HCT116 (cell line): ENCODE measurements at places on chromosomes 5 and 9.
A peak's percentile ranks its signal among the peaks of the same experiment; 100 is the strongest.

GRCh38 chr5:78546276-78546996 is 102.1 kb downstream of the LHFPL2 start:
- DNase-seq, result no peak

DNA sequence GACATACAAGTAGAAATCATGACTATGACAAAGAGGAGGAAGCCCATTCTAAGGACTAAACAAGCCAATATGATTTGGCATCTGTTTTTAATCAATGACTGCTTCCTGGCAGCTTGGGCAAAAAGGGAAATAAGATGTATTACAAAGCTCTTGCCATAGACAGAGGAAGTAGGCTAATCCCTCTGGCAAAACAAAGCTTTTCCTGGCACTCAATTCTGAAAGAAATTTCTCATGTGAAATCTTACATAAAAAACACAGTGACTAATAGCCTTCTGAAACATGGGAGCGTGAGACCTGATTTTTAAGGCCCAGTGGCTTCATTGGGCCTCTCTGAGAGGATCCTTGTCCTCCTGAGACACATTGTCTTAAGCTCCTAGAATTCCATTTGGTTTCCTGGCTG is 93.6 kb downstream of the COL23A1 start:
- no peak for DNase-seq

GRCh38 chr5:2874099-2874498 is 122.6 kb upstream of the IRX2 start:
- DNase-seq, result no peak

GRCh38 chr5:138212828-138213160 is 329 bp downstream of the CDC23 start:
- DNase-seq, result no peak

- no peak for DNase-seq
Measured at GRCh38 chr9:26755476-26755875, 137.1 kb downstream of the CAAP1 start.

GRCh38 chr5:173745123-173745522 is 128.7 kb upstream of the BOD1 start:
- DNase-seq, result no peak

DNA sequence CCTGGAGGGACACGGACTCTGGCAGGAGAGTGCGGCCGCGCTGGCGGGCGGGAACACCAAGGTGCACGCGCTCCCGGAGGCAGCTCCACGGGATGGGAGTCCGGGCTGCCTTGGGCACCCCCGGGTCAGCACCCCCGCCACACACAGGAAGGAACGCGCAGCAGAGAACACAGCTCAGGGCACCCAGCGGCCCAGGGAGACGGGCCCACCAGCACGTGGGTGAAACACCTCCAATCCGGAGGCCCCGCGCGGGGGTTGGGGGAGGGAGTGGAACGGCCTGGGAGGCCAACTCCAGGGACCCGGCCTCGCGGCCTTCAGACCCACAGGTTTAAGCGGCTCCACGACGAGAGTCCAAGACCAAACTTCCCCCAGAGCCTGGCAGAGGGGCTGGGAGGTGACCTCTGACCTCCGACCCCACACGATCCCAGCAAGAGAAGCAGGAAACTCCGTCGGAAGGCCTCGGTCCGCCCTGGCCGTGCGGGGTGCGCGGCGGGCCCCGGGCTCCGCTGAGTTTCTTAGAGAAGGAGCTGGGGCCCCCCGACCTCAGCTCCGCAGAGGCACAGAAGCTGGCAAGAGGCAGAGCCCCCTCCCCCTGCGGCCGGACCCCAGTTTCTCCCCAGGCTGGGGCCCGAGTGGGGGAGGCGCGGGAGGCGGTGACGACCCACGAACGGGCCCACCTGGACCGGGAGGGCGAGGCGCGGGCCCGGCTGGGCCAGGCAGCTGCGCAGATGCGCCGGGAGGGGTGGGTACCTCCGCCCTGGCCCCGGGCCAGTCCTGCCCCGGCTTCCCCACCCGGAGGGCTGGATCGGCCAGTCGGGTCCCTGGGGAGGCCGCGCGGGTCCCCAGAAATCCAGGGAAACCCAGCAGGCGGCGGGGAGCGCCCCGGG is 851 bp downstream of the NACC2 start:
- peak; percentile 32 for DNase-seq

GRCh38 chr5:169050146-169050571 is 250.8 kb downstream of the SLIT3 start:
- DNase-seq, result no peak

- DNase-seq, result no peak
Measured at GRCh38 chr9:103942651-103943050, 151.5 kb upstream of the SMC2 start.

GRCh38 chr5:77074745-77075144 is 12.3 kb downstream of the ZBED3 start:
- no peak for DNase-seq

GRCh38 chr5:135328128-135328687 is 70.8 kb downstream of the MACROH2A1 start:
- DNase-seq, result no peak

DNA sequence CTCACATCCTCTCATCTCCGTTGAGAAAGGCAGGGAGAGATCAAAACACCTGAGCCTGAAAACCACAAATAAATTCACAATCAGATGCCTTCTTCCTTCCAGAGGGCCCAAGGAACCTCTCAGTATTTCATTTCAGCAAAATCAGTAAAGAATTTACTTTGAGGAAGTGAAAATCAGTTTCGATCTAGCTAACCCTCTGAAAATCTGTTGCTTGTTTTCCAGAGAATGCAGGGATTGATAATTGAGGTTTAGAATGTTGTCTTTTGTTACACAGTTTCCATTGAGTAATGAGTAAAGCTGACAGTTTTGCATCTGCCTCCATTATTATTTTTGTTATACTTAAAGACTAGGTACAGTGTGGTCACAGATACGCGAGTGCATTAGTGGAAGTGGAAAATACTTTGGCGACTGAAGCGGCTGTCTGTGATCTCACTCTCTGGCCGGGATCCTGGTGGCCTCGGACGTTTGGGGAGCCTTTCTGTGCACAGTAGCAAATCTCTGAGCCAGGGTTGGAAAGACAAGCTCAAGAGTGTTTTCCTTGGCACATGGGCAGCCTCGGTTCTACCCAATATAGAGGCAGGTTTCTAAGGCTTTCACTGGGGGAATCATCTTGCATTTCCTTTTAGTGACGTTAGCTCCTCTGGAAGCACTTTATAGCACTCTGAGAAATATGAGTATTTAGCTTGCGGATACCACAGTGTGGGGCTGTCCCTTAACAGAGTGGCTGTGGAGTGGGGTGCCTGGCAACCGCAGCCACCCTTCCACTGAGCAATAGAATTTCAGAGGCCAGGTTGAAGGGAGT is 32.2 kb upstream of the ANGPTL2 start:
- DNase-seq, result no peak

DNA sequence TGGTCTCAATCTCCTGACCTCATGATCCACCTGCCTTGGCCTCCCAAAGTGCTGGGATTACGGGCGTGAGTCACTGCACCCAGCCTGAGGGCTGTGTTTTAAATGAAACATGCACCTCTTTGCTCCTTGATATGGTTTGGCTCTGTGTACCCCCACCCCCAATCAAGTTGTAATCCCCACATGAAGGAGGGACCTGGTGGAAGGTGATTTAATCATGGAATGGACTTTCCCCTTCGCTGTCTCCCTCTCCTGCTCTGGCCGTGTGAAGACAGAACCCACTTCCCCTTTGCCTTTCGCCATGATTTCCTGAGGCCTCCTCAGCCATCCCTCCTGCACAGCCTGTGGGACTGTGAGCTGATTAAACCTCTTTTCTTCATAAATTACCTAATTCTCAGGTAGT is 12.5 kb upstream of the NOTCH1 start:
- DNase-seq, result no peak

DNA sequence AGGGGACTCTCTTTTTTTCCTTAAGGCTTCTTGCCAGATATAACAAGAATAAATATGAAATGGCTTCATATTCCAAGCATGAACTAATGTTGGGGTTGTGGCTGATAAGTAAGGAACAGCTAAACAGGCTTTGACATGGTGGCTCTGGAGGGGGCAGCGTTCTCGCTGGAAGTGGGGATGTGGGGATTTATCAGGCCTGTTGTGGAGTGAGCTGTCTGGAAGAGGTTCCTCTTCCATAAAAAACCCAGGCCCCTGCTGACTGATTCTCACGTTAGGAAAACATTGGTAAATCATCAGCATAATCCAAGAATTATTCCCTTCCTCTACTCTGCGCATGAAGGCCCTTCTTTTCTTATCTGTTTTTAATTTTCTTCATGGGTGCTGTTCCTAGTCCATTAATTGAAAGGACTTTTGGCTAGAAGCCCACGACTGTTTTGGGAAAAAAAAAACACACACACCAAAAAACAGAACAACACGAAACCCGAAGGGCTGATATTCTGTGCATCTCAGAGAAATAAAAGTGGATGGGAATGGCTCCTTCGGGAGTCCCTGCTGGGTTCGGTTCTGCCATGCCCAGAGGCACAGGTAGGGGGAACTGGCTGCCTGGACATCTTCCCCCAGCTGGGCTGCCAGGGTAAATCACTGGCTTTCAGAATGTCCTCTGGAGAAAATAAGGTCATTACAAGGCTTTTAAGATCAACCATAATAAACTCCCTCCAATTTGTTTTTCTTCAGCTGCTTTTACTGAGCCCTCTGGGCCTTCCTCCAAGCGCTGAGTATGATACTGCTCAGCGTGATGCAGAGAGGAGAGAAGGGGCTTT is 297.0 kb downstream of the SLIT3 start:
- DNase-seq, result no peak

GRCh38 chr9:13461414-13461991 is 182.0 kb upstream of the MPDZ start:
- no peak for DNase-seq

DNA sequence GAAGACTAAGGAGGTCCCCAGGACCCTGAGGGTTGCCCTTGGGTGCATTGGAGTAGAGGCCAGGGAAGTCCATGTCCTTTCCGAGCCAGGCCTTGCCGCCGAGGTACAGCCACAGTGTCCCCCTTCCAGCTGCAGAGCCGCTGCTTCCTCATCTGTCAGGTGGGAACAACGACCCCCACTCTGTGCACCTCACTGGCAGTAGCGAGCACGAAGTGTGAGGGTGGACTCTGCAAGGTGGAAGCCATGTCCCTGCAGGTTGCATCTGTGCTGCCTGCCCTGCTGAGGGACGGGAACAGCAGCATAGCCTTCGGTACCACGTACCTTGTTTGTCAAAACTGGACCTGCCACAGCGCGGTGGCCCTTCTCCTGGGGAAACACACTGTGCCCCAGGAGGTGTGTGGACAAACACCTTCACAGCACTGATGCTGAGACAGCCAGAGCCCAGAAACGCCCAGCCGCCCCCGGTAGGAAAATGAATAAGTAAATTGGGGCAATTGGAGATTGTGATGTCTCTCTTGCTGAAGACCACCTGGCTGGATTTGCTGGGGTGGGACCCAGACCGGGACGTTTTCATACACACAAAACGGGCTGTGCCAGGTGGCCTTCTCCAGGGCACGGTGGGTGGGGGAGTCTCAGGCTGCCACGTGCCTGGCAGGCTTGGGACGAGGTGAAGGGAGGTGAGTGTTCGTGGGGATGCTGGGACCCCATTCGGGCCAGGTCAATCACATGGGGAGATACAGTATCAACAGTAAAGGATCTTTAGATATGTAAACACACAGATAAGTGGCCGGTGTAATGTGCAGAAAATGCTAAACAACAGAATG is 157.3 kb downstream of the RXRA start:
- no peak for DNase-seq

DNA sequence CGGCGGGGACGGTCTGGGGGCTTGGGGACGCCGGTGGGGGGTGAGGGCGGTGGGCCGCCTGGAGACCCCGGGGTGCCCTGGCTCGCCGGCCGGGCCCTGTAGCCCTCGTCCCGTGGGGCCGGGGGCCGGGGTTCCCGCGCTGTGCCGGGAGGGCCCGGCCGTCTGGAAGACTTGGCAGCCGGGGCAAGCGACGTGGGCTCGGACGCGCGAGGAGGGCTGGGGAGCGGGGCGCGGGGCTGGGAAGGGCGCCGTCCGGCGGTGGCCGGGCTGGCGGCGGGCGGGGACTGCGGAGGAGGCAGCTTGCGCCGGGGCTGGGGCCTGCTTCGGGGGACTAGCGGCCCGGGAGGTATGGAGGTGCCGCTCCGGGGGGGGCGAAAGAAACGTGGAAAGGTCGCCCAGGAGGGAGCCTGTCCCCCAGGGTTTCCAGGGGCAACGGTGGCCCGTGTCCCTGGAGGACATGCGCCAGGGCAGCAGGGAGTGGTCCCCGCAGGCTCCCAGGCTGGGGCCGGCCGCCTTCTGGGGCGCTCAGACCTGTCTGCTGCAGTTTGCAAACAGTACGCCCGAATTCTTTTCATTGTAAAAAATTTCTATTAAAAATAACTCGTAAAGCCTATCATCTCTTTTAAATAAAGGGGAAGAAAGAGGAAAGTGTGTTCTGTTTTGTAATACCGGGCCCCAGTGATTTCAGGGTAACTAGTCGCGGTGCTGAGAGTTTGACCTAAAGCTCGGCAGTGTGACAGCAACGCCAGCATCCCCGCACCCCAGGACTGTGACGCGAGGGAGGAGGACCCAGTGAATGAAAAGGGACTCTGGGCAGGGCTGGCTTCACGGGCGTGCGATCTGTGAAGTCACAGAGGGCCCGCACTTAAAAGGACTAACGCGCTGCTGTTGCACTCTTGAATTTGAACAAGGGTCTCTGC is 752 bp upstream of the ANKH start:
- no peak for DNase-seq

- no peak for DNase-seq
Measured at GRCh38 chr5:68189613-68190012, 25.9 kb upstream of the PIK3R1 start.

- DNase-seq, result no peak
Measured at GRCh38 chr5:109880907-109881685, 191.4 kb downstream of the MAN2A1 start.

- DNase-seq, result no peak
Measured at GRCh38 chr5:52981507-52981906, 7.6 kb upstream of the ITGA2 start.

DNA sequence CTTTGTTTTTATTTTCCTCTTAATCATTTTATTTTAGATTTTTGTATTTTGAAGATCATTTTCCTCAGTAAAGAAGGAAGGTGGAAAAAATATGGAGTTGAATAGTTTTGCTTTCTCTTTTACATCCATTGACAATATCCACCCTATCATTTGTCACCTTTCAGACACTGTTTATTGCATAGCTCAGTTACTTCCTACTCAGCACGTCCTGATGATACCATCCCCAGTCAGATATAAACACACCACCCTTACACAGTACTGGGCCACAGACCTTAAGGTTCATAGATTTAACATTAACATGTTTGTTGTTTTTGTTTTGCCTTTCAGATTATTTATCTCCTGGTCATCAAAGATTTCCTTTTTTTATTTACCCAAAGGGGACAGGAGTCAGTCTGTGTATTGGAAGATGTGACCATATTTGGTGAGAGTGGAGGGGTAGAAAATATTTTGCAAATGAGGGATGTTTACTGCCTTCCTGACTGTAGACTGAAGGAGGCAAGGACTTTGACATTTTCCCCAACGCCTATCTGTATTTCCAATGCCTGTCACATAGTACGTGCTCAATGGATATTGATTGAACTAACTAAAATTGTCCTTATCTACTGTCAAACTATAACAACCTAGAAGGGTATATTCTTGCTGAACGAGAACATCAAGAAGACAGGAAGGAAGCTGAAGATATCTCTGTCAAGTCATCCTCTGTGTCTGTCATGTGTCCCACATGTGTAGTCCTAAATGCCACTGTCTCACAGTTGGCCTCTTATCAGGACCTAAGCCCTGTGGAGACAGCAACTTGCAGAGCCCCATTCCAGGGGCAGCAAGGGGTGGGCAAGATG is 15.6 kb downstream of the STX17 start:
- DNase-seq, result no peak
